ENCODE measurements at places on chromosomes 5 and 9. TPM values are rescaled to one million over a fixed set of nuclear protein-coding genes. Genes with fewer than 3 reads are reported as not detected.

- DNase-seq = no peak
- H3K27me3 ChIP-seq = no peaks in the 10 kb centered on the region
- no peaks in the 10 kb centered on the region for H3K4me1 ChIP-seq
- no peak overlapping the region for H3K27ac ChIP-seq
- no peak overlapping the region for H3K4me3 ChIP-seq
Measured at GRCh38 chr9:82406456-82407085, 418.0 kb downstream of the SPATA31D1 start.

DNA sequence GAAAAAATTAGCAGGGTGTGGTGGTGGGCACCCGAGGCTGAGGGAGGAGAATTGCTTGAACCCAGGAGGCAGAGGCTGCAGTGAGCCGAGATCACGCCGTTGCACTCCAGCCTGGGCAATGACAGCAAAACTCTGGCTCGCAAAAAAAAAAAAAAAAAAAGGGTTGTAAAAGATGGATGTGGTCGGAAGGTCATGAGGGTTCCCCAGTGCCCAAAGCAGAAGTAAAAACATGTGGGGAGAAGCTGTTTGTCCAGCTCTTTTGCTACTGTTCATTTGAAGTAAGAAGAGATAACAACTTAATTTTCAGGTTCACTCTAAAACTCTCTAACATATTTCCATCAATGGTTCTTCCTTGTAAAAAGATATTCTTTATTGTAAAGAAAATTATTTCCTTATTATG is 57.1 kb upstream of the GOLPH3 start:
- H3K27me3 ChIP-seq = no peaks in the 10 kb centered on the region
- H3K36me3 ChIP-seq = peaks cover 19% of the 10 kb centered on the region
- DNase-seq = no peak
- no peak overlapping the region for H3K4me3 ChIP-seq

DNA sequence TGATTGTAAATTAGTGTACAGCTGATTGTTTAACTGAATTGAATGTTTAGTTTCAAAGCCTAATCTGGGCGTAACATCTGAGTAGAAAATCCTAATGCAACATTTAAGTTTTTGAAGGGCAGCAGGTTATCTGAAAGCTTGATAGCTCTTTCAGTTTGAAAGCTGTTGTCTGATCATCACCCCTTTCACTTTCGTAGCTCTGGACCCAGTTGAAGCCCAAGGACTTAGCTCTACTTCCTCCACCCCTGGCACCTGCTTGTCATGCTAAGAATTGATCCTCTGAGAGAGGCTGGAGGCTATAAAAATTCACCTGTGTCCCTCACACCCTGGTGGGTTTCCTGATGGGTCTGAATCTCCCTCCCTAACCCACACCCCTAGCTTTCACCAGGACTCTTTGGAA is 86.0 kb downstream of the ZFAND5 start:
- H3K4me3 ChIP-seq = no peak overlapping the region
- no peak overlapping the region for H3K27ac ChIP-seq
- H3K4me1 ChIP-seq = no peaks in the 10 kb centered on the region

- no peak overlapping the region for H3K4me3 ChIP-seq
- no peaks in the 10 kb centered on the region for H3K36me3 ChIP-seq
- no peak overlapping the region for H3K27ac ChIP-seq
- H3K27me3 ChIP-seq = no peaks in the 10 kb centered on the region
- no peaks in the 10 kb centered on the region for H3K4me1 ChIP-seq
- no peak for DNase-seq
Measured at GRCh38 chr5:73198833-73199592, 26.0 kb downstream of the TMEM174 start.

DNA sequence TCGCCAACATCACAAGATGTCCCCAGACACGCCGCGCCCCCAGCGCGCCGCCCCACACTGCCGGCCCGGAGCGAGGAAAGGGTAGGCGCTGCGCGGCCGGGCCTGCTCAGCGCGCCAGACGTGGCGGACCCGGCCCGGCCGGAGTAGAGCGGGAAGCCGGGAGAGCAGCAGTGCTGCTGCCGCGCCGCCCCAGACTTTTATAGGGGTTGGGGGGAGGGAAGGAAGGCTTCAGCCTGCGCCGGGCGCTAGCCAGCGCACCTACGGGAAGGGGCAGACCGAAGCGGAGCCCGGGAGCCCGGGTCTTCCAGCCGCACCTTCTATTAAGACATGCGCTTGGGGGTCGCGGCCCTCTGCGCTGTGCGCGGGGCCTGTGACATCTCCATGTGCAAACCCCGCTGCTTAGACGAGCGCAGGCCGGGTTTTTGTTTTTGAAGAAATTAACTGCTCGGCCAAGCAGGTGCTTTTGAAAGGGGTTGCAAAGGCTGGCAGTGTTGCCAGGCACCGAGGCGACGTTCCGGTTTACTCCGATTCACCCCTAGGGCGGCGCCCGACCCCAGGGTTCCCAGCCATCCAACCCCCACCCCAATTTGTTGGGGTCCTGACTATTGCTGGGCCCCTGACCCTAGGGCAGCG is 353 bp upstream of the PAX5 start:
- no peaks in the 10 kb centered on the region for H3K36me3 ChIP-seq
- no peak for DNase-seq
- no peak overlapping the region for H3K27ac ChIP-seq
- peaks cover 86% of the 10 kb centered on the region for H3K27me3 ChIP-seq
- peaks cover 51% of the 10 kb centered on the region for H3K4me1 ChIP-seq

- H3K4me1 ChIP-seq = peaks cover 27% of the 10 kb centered on the region
- peaks cover 35% of the 10 kb centered on the region for H3K36me3 ChIP-seq
- no peak overlapping the region for H3K4me3 ChIP-seq
- no peak for DNase-seq
- no peak overlapping the region for H3K27ac ChIP-seq
Measured at GRCh38 chr5:134171972-134172371, 4.8 kb downstream of the SKP1 start.

DNA sequence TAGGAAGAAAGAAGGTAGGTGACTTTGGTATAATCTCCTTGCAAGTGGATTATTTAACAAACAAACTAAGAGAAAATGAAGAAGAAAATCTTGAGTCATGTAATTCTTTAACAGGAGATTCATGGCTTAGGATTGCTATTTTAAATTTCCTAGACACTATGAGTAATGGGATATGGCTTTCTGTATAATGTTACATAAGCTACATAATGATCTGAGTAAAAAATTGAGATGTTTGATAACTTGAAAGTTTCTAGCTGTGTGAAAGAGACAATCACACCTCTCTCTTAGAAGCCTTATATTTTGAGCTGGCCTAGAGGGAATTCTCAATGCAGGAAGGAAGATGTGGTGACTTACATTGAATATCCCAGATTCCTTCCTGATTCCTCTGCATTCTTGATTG is 92.5 kb downstream of the CDH9 start:
- H3K4me3 ChIP-seq = no peak overlapping the region
- no peaks in the 10 kb centered on the region for H3K36me3 ChIP-seq
- H3K27me3 ChIP-seq = no peaks in the 10 kb centered on the region
- DNase-seq = no peak
- no peaks in the 10 kb centered on the region for H3K4me1 ChIP-seq

GRCh38 chr9:123562844-123563346 is 206.9 kb downstream of the CRB2 start:
- no peak for DNase-seq
- H3K27me3 ChIP-seq = no peaks in the 10 kb centered on the region
- H3K36me3 ChIP-seq = no peaks in the 10 kb centered on the region

GRCh38 chr5:151213803-151214613 is 9.9 kb downstream of the CCDC69 start:
- peak overlapping the region; percentile 85 for H3K4me3 ChIP-seq
- H3K36me3 ChIP-seq = peaks cover 9% of the 10 kb centered on the region
- peaks cover 95% of the 10 kb centered on the region for H3K4me1 ChIP-seq

- no peaks in the 10 kb centered on the region for H3K36me3 ChIP-seq
- no peak overlapping the region for H3K27ac ChIP-seq
- no peaks in the 10 kb centered on the region for H3K4me1 ChIP-seq
- no peak overlapping the region for H3K4me3 ChIP-seq
- DNase-seq = no peak
- H3K27me3 ChIP-seq = no peaks in the 10 kb centered on the region
Measured at GRCh38 chr9:116377179-116377798, 223.7 kb downstream of the PAPPA start.

DNA sequence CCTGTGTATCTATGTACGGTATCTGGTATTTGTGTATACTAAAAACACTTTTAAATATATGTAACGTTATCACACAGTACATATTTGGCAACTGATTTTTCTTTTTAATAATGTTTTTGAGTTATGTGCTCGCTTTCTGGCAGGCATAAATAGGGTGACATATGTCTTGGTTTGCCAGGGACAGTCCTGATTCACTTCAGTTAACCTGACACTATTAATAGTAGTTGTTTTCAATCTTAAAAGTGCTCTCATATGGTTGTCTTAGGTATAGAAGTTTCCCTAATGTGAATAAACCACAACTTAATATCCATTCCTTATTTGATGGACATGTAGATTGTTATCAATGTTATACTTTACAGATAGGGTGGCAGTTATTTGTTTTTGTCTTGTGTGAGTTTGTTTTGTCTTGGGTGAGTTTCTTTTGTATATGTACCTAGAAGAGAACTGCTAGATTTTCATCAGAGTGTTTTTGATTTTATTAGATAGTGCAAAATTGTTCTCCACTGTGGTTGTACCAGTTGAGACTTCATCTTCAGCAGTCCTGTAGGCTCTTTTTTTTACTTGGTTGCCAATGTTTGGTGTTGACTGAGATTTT is 7.9 kb downstream of the G3BP1 start:
- H3K36me3 ChIP-seq = no peaks in the 10 kb centered on the region
- no peaks in the 10 kb centered on the region for H3K27me3 ChIP-seq
- no peak overlapping the region for H3K4me3 ChIP-seq
- no peak for DNase-seq

- H3K36me3 ChIP-seq = no peaks in the 10 kb centered on the region
- H3K27ac ChIP-seq = no peak overlapping the region
Measured at GRCh38 chr5:16260000-16260399, 80.4 kb upstream of the MARCHF11 start.

DNA sequence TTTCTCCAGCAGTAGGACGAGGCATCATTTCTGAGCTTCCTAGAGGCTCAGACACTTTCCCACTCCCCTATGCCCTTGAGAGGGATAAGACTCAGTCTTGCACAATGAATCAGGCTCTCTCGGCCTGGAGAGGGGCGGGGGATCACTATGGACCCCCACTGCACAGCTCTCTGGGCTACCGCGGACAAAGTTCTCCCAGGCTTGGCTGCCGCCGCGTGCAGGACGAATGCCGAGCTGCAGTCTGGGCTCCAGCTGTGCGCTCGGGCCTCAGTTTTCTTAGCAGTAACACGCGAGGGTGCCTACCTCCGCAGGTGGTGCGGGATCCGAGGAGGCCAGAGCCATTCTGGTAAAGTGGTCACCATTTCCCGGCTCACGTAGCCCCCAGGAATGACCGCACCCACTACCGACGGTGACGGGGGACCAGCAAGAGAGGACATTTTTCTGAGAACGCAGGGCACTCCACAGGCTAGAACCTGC is 3.4 kb upstream of the MYORG start:
- no peak for DNase-seq
- H3K4me3 ChIP-seq = peak overlapping the region; percentile 53
- H3K36me3 ChIP-seq = no peaks in the 10 kb centered on the region
- H3K27ac ChIP-seq = no peak overlapping the region
- no peaks in the 10 kb centered on the region for H3K27me3 ChIP-seq

DNA sequence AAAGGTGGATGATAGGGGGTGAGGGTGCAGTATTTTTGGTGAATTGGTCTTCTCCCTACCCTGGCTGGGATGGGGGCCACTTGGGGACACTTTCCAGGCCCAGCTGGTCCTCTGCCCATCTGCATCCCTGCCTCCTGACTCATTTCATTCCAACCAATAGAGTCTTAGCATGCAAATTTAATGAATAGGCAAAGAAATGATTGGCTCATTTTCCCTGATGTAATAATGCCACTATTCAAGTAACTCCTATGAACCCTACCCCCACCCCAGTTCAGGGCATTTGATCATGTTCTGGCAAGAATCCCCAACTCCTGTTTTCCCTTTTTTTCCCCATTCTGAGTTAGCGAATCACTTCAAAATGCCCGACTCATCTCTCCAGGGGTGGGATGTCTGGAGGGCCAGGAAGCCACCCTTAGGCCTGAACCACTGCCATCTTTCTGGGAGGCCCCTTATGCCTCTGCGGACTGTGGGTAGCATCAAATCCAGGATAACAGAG is 56.7 kb downstream of the PCDH1 start:
- H3K4me3 ChIP-seq = no peak overlapping the region
- no peaks in the 10 kb centered on the region for H3K36me3 ChIP-seq
- no peak overlapping the region for H3K27ac ChIP-seq
- no peaks in the 10 kb centered on the region for H3K27me3 ChIP-seq
- no peaks in the 10 kb centered on the region for H3K4me1 ChIP-seq

Gene DNAI1
- not detected for total RNA-seq

Gene MSMP
- 0.63 TPM for total RNA-seq

Gene CEL
- total RNA-seq = 1.1 TPM

Gene IGFBPL1
- total RNA-seq = not detected

Gene NUTM2F
- not detected for total RNA-seq

Gene PKD2L2
- total RNA-seq = not detected

Gene PCDHGA11
- 0.13 TPM for total RNA-seq

Gene GIN1
- total RNA-seq = 8.6 TPM
